ENCODE measurements at places on chromosomes 11 and 22.

DNA sequence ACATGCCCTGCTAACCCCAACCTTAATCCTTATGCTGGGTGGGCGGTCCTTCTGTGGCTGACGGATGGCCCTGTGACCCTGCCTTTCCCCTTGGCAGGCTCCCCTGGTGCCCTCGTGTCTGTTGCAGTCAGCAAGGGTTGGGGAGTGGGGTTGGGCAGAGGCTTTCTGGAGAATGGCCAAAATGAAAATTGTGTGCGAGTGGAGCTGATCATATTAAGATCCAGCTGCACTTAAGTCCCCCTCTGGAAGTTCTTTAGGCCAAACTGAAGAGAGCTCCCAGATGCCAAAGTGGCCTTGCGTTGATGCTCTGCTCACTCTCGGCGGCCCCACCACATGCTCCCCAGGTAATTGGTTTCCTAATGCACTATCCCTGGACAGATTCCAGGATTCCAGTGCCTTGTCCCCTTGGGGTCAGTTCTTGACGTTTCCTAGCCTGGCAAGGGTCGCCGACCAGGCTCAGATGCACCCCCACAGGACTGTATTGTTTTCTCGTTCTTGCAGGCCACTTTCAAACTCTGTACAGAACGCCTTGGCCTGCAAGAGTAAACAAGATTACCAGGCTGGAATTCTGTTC, 16.4 kb upstream of the C11orf96 start:
- DNase-seq, result no peak

GRCh38 chr11:9001736-9002135, 2.1 kb downstream of the NRIP3 start:
- DNase-seq, result no peak

GRCh38 chr11:63520606-63521170, 14.8 kb downstream of the LGALS12 start:
- DNase-seq, result no peak

- DNase-seq, result no peak
These were observed 7.0 kb downstream of the MTFP1 start for GRCh38 chr22:30432520-30432919.

DNA sequence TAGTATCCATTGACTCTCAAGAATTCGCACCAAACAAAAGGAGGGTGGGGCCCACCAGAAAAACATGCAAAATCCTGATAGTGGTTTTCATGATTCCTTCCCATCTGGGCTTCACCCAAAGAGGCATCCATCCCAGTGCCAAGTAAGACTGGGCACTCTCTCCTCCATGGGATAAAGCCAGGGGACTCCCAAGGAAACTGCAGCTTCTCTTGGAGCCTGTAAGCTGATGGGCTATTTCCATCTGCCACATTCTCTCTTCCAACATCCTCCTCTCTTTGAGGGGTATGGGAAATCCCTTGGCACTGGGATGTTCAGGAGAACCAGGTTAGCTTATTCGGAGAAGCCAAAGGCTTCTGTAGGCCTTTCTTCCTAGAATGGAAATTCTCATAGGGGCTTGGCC, 10.8 kb downstream of the OPCML start:
- no peak for DNase-seq

DNA sequence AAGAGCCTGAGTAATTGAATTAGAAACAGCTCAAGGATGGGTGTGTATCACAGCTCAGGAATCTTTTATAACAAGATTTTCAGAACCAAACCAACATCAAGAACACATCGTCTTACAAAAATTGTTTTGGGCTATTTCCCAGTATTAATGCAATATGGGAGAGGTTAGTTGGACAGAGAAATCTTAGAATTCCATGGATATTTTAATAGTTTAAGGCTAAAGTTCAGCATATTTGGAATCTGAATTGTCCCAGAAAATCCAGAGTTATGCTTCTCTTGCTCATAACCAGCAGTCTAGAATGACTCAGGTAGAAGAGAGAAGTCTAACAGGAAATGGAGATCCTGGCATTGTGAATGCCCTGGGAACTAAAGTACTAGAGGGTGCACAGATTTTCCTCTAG, 74.6 kb downstream of the ADM start:
- DNase-seq, result no peak

DNA sequence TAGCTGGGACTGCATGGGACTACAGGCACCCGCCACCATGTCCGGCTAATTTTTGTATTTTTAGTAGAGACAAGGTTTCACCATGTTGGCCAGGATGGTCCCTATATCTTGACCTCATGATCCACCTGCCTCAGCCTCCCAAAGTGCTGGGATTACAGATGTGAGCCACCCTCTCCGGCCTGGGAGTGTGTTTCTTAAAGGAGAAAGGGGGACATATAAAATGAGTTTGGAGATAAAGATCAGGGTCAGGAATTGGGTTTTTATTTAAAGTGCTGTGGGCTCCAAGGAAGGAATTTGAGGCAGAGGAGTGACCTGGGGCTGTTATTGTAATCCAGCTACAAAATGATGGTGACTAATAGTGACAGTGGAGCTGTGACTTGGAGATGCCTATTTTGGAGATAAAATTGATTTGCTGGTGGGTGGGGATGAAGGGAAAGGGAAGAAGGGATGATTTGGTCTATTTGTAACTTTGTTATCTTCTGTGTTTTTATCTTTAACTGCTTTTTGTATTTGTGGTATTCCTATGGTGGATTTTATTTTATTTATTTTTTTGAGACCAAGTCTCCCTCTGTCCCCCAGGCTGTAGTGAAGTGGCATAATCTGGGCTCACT, 5.0 kb downstream of the CRKL start:
- DNase-seq, result no peak

GRCh38 chr11:24234822-24235508, 261.9 kb upstream of the LUZP2 start:
- no peak for DNase-seq

GRCh38 chr11:65121447-65121864, 478 bp downstream of the FAU start:
- DNase-seq, result no peak

GRCh38 chr11:118318581-118319336, 14.2 kb downstream of the CD3E start:
- no peak for DNase-seq

- DNase-seq, result no peak
These were observed 40.2 kb upstream of the SLC5A12 start for GRCh38 chr11:26762089-26762488.

- DNase-seq, result no peak
These were observed 5.9 kb upstream of the GRAMD4 start for GRCh38 chr22:46614025-46614931.

- no peak for DNase-seq
These were observed 87.0 kb downstream of the ATXN10 start for GRCh38 chr22:45758603-45759002.

- DNase-seq, result no peak
These were observed 315.3 kb downstream of the BUD13 start for GRCh38 chr11:116457336-116458007.

- DNase-seq, result no peak
These were observed at the start of gene CATSPERZ for GRCh38 chr11:64299847-64300648. CATSPERZ (plus strand) TSS chr11:64300358; CDS start chr11:64300411, 53 bp downstream.

- no peak for DNase-seq
These were observed 1.2 kb downstream of the CHID1 start for GRCh38 chr11:909406-909805.

All from T1000 (cell line).